ENCODE measurements at places on chromosomes 11 and 22.
A peak's percentile ranks its signal among the peaks of the same experiment; 100 is the strongest.

- no peak for DNase-seq
Observed at GRCh38 chr22:49466878-49467595, 360.6 kb downstream of the BRD1 start.

DNA sequence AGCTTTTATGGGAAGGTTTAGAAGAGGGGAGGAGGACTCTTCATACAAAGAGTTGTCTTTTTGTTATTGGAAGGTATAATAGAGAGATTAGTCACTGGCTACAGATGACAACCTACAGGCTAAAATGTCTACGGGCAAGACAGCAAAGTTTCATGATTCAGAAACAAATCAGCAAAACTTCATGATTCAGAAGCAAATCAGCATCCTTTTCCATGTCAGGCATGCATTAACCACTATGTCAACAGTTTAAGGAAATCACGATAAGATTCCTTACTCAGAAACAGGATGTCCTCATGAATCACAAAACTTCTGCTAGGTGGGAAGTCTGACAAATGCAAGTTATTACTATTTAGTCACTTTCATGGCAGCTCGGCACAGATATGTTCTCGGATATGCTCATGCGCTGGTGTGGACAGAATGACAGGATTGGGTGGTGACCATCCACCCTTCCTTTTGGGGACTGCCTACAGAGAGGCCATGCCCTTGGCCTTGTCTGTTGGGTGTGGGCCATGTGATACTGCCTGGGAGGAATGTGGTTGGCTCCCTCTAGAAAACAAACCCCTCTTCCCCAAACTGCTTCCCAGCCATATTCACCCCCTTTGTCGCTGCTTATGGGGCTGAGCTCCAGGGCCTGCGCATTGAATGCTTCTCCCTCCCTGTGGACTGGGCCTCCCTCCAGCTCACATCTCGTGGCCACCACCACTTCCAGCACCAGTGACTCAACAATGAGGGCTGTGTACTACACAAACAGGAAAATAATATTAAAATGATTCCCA lies 10.1 kb downstream of the C11orf91 start:
- DNase-seq: no peak

DNA sequence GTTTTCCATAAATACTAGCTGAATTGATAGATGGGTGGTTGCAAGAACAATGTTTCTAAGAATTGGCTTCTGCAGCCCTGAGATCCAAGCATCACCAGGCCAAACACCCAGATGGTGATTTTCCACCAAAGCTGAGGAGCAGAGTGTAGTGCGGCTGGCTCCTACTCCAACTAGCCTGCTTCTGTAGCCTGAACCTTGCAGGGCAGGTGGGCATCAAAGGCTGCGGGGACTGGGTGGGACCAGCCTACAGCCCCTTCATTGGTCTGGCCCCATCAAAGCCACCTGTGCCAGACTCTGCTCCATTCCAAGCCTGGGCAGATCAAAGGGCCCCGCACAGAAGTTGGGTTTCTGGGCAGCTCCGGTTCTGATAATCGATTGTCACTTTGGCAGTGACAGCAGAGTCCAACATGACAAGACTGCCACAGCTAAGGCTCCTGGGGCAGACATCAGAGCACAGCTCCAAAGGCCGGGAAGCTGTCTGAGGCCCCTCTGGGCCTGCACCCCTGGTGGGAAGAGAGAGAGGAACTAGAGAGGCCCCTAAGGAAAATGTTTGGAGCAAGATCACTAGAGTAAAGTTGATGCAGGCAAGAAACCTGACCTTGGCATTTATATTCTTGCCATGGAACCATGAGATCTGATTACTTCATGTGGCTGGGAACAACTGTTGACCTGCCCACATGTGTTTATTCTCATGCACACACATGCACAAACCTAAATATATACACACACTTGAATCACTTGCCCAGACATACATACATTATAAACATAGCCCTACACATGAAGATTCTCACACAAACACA lies 582.9 kb downstream of the INSC start:
- no peak for DNase-seq

DNA sequence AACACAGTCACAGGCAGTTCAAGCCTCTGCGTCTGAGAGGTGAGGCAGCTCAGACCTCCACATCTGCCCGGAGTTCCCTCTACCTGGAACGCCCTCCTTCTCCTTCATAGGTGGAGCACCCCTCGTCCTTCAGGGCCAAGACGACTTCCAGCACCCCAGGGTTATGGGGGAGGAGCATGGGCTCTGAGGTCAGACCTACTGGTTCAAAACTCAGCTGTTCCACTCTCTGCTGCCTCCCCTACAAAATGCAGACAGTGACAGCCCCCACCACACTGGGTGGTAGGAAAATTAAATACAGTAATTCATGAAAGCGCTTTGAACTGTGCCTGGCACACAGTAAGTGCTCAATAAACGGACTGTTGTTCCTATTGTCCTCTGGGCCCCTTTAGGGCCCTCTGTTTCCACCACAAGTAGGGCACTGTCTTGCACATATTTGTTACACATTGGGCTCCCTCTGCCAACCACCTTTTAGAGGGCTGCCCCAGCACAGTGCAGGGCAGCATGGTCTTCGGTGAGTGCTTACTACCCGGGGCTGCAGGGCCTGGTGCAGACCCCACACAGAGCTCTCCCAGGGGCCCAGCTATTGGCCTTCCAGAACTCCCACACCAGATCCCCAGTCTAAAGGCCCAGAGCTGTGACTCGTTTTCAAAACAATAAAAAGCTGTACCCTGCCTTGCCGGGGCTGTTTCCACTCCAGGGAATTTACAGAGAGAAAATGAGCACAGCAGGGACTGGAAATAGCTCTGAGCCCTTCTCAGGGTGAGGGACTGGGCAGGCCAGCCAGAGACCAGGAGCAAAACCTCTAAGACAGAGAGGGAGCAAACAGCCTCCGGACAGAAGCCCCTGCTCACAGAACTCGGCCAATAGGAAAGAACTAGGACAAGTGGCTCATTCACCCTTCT lies 2.5 kb downstream of the TMEM184B start:
- no peak for DNase-seq

DNA sequence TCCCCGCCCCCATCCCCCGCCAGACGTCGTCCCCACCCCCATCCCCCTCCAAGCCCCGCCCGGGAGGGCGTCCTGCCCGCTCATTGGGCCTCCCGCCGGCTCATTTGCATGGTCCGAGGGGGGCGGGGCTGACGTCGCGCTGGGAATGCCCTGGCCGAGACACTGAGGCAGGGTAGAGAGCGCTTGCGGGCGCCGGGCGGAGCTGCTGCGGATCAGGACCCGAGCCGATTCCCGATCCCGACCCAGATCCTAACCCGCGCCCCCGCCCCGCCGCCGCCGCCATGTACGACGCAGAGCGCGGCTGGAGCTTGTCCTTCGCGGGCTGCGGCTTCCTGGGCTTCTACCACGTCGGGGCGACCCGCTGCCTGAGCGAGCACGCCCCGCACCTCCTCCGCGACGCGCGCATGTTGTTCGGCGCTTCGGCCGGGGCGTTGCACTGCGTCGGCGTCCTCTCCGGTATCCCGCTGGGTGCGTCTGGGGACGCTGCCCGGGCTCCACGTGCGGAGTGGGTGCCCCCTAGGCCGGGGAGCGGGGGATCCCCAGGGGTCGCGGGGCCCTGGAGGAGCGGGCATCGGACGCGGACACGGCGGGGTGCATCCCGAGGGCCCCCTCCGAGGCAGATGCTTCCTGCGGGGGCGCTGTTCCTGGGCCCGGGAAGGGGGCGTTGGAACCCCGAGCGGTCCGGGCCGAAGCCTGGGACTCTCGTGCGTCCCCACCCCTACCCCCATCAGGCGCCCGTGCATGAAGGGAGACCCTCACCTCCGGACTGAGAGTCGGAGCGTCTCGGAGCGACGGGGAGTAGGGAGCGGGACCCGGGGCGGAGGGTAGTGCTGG lies at the start of gene PNPLA3:
Gene PNPLA3 (plus strand): TSS at position 175 of the 834 bp plus-strand sequence. CDS start 107 bp downstream, at position 282.
- peak; percentile 48 for DNase-seq

DNA sequence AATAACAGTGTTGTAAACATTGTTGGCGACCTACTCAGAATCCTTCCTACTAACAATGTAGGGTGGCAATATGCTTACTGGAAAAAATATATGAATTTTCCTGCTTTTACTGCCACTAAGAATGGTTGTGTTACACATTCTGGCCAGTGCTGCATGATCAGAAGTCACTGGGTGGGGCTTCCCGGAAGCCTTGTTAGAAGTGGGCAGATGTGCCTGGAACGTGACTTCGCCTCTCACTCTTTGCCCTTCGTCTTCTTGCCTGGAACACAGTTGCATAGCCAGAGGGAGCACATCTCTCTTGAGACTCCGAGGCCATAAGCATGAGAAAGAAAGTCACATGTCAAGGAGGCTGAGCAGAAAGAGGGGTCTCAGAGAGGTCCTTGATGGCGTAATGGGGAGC lies 48.6 kb downstream of the NXPE1 start:
- DNase-seq: no peak

GRCh38 chr11:102046841-102047240 lies 396 bp upstream of the CFAP300 start:
- DNase-seq: no peak

GRCh38 chr11:63915961-63916836 lies 765 bp downstream of the RCOR2 start:
- DNase-seq: no peak

GRCh38 chr22:23514322-23515038 lies 65.6 kb downstream of the IGLL1 start:
- DNase-seq: no peak

GRCh38 chr11:24747275-24748251 lies 250.7 kb downstream of the LUZP2 start:
- DNase-seq: no peak

- no peak for DNase-seq
Observed at GRCh38 chr11:128575961-128576350, 11.4 kb downstream of the ETS1 start.

GRCh38 chr11:23423104-23423503 lies 562.8 kb upstream of the CCDC179 start:
- no peak for DNase-seq

DNA sequence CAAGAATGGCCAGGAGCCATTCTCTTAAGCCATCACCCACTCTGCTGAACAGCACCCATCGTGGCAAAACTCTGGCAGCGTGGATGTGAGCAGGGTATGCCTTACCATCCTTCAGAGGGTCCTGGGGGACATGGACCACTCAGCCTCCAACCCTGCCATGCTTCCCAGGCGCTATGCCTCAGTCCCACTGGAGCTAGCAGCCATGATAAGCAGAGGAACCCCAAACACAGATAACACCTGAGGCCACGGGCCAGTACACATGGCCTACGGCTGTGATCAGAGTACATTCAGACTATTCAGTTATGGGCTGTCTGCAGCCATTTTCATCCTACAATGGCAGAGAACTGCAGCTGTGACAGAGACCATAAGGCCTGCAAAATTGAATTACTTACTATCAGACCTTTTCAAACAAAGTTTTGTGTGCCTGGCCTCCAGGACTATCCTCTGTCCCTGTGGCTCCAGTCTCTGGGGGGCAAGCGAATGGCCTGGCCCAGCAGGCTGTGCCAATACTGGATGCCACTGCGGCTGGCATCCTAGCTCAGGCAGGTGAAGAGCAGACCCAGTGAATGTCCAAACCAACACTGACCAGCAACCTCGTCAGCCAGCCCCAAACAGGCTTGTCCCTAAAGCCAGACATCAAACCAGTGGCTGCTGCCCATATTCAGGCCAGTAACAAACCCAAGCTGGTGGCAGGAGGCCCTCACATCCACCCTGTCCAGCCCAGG lies 6.9 kb downstream of the ARVCF start:
- no peak for DNase-seq

- DNase-seq: no peak
Observed at GRCh38 chr11:66840317-66841091, 2.7 kb upstream of the RCE1 start.

DNA sequence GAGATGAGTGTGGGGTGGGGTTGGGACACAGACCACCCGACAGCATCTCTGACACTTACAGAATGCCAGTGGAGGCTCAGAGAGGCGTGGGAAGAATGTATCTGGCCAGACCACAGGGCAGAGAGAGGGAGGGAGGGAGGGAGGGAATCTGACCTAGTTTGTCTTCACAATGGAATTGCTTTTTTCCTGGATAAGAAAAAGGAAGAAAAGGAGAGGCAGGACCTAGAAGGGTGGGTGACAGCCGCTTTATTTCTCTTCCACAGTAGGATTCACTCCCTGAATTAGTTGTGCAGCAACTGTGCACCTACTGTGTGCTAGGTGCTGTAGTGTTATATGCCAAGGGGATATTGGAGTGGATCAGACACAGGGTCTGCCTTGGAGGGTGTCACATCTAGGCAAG lies 3.7 kb downstream of the KCNK4 start:
- no peak for DNase-seq

- DNase-seq: no peak
Observed at GRCh38 chr11:76206327-76207081, at the start of gene WNT11. Gene WNT11 (minus strand): TSS chr11:76206502. CDS start chr11:76206407, 95 bp downstream.

DNA sequence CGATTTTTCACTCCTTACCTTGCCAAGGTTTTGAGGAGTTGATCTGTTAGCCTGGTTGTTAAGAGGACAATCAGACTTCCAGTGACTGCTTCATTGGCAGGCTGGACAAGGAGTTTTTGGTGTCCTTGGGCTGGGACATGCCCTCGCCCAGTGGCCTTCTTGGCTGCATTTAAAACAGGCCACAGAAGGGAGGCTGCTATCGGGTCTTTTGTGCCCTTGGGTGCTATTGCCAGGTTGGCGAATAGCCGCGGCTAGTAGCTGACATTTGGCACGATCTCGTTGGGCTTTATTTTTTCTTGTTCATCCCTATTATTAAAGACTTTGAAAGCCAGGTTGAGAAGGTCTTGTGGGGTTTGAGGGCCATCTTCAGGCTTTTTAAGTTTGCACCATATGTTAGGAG lies 99.4 kb downstream of the ELP4 start:
- DNase-seq: no peak

GRCh38 chr22:27466229-27466628 lies 335.3 kb downstream of the MN1 start:
- no peak for DNase-seq

- no peak for DNase-seq
Observed at GRCh38 chr22:19857382-19857781, 2.7 kb upstream of the GNB1L start.

DNA sequence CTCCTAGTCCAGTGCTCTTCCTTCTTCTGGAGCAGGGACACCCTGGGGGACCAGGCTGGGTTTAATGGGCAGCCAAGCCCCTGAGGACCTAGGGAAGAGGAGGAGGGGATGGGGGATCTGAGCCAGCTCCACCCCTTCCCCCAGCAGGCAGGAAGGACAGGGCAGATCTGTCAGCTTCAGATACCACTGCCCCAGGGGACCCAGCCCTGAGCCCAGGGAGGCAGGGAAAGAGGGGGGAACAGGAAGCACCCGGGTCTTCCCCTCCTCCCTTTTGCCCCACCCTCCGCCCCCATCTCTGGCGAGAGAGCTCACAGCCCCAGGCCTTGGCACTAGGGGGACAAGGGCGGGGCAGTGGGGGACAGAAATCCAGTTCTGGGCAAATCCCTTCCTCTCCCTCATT lies 11.7 kb upstream of the SOX10 start:
- DNase-seq: no peak

GRCh38 chr11:86592047-86592591 lies 80.3 kb downstream of the ME3 start:
- DNase-seq: no peak
